Stimulated activated naive CD8-positive, alpha-beta T cell treated with anti-CD3 and anti-CD28 coated beads, Interleukin-15, amount 100 ng/mL, for 72 hours (primary cell): ENCODE measurements at places on chromosomes 13 and 19.

DNA sequence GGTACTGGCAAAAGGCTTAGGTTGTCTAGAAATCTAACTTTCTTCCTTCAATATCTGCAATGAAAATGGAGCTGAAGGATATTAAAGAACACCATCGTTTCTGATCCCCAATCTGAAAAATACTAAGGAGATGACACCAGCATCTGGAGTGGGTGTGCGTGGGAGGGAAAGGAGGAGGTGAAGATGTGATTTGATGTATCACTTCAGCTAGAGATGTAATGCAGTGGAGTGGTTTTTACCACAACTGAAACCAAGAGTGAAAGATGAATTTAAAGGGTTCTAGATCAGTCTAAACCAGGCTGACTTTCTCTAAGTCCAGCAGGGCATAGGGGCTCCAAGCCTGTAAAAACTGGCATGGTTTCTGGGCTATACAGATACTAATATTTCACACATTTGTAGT is 148.4 kb downstream of the AKAP11 start:
- peak; percentile 28 for DNase-seq

DNA sequence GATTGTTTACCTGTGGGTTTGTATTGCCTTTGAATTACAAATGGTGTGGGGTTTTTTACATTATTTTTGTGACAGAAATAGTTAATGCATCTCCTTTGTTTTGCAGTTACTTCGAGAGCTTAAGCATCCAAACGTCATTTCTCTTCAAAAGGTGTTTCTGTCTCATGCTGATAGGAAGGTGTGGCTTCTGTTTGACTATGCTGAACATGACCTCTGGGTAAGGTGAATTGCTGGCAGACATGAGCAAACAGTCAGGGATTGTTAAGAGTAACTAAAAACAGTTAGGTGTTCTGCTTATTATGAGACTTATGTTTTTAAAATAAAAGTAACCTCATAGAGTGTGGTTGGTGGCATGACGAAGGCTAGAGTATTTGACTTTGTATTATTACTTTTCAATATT is 95.0 kb downstream of the CDK8 start:
- no peak for DNase-seq

- no peak for DNase-seq
These were observed 82.2 kb downstream of the ATP11A start for GRCh38 chr13:112771877-112772538.

GRCh38 chr19:38733241-38733492 is 11.1 kb downstream of the CAPN12 start:
- DNase-seq = no peak

DNA sequence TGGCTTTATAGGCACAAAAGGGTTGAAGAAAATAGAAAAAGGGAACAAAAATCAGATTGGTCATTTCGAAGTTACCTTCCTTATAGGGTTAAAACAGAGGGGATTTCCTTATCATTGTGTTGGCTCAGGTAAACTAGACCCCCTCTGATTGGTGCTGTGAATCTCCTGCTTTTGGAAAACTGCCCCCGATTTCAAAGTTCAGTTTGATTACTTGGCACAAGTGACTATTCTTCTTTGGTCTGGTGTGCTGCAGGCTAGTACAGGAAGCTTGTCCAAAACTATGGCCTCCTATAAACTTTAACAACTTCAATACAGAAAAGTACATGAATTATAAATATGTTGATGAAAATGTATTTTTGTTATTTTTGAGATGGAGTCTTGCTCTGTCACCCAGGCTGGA is 13.9 kb upstream of the TPTE2 start:
- DNase-seq = no peak

DNA sequence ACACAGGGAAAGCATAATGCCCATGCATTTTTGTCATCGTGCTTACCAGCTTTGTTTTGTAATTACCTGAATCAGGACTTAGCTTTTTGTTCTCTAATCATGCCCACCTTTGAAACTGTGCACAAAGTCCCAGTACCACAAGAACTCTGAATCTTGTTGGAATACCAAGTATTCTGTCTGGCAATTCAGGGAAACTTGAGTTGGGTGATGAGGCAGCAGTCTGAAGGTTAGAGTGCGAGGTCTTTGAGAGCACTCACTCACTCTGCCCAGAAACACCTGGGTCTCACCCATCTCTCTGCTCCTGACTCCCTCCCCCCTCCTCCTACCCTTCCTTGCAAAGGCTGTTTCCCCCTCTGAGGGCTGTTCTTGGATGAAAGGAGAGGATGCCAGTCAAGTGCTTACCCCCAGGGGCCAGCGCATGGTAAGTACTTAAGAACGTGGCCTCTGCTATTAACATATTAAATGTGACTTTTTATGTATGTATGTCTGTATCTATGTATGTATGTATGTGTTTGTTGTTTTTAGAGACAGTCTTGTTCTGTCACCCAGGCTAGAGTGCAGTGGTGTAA is 22.4 kb downstream of the SIPA1L3 start:
- DNase-seq = no peak

DNA sequence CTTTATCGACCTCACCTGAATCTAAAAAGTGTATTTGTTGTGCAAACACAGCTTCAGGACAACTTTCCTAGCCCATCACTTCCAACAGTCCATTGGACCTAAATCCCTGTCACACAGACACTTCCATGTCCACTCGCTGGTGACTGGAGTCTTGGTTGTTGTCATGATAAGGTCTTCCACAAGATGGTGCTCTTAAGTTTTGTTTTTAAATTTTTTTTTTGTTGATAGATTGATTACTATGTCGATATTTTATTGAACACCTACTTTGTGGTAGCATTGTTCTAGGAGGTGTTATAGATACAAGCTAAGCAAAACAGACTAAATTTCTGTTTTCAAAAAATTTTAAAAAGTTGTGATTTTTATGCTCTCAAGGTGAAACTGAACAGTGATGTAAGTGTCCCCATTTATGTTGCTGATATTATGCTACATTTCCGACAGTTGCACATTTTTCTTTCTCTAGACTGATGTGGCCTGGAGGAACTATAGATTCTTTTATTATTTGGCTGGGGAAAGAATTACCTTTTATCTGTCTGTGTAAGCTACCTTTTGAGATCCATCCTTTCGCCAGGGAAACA is 8.1 kb upstream of the ERICH6B start:
- no peak for DNase-seq

GRCh38 chr13:83702021-83702420 is 180.3 kb downstream of the SLITRK1 start:
- DNase-seq = no peak

DNA sequence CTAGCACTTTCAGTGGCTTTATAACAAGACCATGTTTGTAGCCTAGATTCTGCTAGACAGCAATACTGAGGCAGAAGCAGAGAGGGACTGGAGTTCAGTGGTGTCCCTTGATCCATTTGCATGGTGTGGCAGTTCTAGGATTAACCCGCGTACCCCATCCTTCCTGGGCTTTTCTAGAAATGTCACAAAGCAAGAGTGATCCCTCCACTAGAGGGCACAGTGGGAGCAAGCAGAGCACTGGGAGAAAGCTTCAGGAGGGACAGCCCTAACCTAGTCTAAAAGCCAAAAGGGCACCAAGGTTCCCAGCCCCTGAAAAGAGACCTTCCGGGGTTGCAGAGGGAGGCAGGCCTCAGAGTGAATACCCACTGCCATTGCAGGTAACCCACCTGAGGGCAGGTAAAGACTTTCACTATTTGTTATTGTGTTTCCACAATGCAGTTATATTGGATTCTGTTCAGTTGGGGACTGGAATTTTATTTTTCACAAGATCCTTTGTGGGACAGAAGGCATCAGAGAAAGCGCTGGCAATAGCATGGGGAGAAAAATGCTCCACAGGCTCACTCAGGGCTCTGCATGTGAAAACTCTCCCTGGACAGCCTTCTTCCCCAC is 170.6 kb downstream of the FLT1 start:
- DNase-seq = peak; percentile 50

DNA sequence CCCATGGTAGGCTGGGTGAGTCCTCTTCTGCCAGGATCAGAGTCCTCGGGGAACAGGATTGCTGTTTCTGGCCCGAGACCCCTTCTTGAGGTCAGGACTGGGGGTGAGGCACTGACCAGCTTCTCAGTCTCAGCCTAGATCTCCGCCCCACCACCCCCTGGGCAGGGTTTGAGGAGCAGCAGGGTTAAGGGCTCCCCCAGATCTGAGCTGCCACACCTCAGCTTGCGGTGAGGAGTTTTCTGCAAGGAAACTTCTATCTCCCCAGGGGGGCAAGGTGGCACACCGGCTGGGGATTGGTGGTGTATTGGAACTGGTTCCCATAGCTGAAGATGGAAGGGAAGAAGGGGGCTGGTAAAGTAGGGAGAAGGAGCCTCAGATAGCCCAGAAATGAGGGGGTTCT is 19.5 kb downstream of the CHST8 start:
- no peak for DNase-seq

DNA sequence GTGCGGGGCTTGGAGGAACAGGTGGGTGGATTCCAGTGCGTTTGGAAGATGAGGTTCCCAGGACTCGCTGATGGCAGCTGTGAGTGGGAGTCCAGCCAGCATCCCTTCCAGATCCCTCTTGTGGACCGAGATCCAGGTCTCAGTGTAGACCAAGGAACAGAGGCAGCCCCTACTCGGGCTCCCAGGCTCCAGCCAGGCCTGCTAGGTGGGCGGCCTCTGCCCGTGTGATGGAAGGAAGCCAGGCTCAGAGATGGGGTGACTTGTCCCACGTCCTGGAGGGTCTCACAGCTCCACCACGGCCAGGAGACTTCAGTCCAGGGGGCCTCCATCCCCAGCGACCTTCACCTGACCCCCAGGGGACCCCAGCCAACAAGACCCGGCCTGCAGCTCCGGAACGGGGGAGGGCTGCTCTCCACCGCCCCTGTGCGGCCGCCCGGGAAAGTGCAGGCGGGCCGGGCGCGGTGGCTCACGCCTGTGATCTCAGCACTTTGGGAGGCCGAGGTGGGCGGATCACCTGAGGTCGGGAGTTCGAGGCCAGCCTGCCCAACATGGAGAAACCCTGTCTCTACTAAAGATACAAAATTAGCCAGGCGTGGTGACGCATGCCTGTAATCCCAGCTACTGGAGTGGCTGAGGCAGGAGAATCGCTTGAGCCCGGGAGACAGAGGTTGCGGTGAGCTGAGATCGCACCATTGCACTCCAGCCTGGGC is 729 bp upstream of the MADCAM1 start:
- peak; percentile 72 for DNase-seq

- no peak for DNase-seq
These were observed 349.7 kb downstream of the LIG4 start for GRCh38 chr13:107865643-107866031.

DNA sequence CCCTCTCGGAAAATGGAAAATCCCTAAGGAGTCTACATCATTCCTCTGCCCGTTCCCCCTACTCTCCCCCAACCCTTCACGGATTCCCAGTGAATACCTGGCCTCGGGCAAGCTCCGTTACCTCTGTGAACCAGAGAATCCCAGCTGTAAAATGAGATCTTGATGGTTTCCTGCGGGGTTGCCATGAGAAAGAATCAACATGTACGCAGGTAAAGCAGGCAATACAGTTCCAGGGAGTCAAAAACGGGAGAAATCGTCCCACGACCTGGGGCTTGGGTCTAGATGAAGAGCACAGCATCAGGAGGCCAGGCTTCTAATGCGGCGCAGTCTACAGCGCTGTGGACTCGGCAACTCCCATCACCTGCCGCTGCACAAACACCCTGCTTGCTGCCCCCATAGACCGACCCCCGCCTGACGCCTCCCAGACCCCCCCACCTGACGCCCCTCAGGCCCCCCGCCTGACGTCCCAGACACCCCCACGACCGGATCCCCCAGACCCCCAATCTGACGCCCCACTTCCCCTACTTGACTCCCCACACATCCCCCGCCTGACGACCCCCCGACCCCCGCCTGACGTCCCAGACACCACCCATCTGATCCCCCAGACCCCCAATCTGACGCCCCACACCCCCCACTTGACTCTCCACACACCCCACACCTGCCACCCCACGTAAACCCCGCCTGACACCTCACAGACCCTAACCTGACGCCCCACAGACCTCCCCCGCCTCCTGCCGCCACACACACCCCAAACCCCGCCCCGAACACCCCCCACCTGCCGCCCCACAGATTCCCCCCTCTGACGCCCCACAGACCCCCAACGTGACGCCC is 680 bp downstream of the LIG4 start:
- no peak for DNase-seq
